ENCODE measurements at places on chromosomes 7 and 10.

DNA sequence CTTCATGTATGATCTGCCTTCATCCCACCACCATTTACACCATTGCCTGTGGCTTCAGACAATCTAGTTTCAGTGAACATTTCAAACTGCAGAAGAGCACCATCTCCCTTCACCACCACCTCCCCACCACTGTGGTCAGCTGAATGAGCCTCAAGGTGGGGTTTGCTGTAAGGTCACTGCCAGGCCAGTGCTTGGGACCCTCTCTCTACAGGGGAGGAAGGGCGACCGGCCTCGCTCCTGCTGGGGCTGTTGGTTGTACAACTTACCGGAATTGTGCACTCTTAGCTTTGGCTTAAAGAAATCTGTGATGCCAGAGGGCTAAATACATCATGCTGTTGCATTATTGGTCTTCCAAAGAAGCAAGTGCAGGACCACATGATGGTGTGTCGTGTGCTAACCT is 26.6 kb downstream of the PFKP start:
- DNase-seq = no peak

DNA sequence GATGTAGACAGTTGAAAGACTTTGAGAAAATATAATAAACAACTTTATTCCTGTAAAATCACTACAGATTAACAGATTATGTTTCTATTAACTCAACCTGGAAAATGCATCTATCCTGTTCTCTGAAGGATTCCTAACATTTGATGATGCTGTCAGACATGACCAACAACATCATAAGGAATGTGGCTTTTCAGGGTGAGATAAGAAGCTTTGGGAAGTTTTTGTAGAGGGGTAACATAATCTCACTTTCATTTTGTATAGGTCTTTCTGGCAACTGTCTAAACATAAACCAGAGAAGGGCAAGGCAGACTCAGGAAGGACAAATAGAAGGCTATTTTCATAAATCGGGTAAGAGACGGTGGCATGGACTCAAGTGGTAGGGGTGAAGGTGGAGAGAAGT is 112.2 kb downstream of the TES start:
- no peak for DNase-seq

GRCh38 chr7:96685755-96686154 is 23.9 kb downstream of the SEM1 start:
- DNase-seq = no peak

DNA sequence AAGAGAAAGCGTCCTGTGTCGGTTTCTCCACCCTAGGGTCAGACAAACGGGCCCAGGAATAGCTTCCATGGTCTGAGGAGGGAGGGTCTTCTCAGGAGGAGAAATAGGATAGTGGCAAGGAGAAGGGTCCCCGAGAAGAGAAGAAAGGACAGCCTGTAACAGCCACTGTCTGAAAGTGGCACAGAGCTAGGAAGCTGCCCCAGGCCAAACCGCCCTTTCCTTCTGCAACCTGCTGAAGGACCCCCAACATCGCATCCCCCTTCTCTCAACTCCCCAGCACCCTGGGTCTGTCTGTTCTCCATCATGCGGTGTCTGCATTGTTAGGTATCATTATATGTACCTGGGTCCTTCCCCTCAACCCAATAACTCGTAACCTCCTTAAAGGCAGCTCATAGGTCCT is 47.1 kb downstream of the COL17A1 start:
- DNase-seq = no peak

DNA sequence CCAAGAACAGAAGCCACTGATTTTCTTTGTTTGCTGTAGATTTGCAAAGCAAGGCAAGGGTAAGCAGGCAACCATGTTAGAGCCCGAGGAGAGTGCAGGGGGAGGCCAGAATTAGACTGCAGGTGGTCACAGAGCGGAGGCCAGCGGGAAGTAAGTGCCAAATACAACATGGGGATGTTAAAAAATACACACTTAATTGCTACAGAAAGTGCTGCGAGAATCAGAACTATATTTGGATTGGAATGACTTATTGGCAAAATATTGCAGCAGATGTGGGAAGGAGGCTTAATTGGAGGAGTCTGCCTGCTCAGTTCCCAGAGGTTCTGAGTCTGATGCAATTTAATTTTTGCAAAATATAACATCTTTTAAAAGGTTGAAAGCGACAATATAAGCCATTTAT is 49.7 kb upstream of the ADCY1 start:
- DNase-seq = no peak

GRCh38 chr7:69880840-69881239 is 282.6 kb downstream of the AUTS2 start:
- no peak for DNase-seq

GRCh38 chr10:117684672-117685211 is 142.2 kb downstream of the EMX2 start:
- DNase-seq = no peak

- no peak for DNase-seq
Measured at GRCh38 chr7:42189535-42189934, 47.5 kb downstream of the GLI3 start.

GRCh38 chr7:150996376-150997074 is 5.7 kb downstream of the NOS3 start:
- DNase-seq = no peak

- DNase-seq = no peak
Measured at GRCh38 chr7:24877790-24878311, 102.1 kb downstream of the OSBPL3 start.

- DNase-seq = no peak
Measured at GRCh38 chr7:124930173-124930623, 573 bp upstream of the POT1 start.

GRCh38 chr7:12458520-12459131 is 55.0 kb upstream of the VWDE start:
- DNase-seq = no peak

- no peak for DNase-seq
Measured at GRCh38 chr10:77397103-77397502, 240.5 kb downstream of the KCNMA1 start.

- DNase-seq = no peak
Measured at GRCh38 chr10:132790934-132791829, 5.2 kb upstream of the NKX6-2 start.

GRCh38 chr10:75544993-75545706 is 113.7 kb downstream of the LRMDA start:
- no peak for DNase-seq

- no peak for DNase-seq
Measured at GRCh38 chr10:13516176-13516575, 12.6 kb downstream of the BEND7 start.

DNA sequence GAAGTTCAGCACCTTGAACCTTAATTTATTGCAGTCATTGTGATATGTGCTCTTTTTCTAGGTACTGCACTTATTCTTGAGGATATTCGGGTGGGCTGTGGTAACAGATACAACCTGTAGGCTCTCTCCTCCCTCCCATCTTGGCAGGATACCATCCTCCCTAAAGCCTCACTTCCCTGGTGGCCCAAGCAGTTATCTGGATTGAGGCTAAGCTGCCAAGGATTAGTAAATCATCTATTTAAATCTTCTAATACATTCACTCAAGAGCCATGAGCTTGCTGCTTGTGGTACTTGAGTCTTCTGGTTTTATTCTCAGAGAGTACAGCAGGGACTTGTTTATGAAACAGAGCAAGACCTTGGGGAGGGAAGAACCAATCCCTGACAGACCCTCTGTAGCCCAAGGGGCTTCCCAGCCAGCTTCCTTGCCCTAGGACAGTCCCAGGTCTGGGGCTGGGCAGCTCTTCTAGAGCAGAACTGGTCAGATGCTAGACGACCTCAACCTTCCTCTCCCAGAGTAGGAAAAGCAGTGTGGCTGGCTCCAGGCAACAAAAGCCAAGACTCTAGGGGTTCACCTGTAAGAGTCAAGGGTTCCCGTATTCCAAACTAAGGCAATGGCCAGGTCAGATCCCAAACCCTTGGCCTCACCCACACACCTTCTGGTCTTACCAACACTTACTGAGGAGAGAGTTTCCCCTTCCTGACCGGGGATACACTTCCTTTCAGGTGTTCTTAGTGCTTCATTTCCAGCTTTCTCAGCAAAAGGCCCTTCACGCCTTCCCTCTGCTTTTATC is 21.3 kb downstream of the WNT8B start:
- no peak for DNase-seq
